ENCODE measurements at places on chromosomes 4 and X. TPM values are rescaled to one million over a fixed set of nuclear protein-coding genes. Genes with fewer than 3 reads are reported as not detected.

Gene PPARGC1A
- total RNA-seq: 1.4 TPM

Gene TEX13D
- total RNA-seq: not detected

Gene TMEM129
- 59.2 TPM for total RNA-seq

Gene GK
- 3.9 TPM for total RNA-seq

Gene PDE5A
- total RNA-seq: 2.5 TPM

Gene DCAF8L2
- total RNA-seq: not detected

Gene TCP11X1
- not detected for total RNA-seq

Gene NOX1
- not detected for total RNA-seq

Gene EDA2R
- total RNA-seq: 6.5 TPM

Gene SASH3
- total RNA-seq: not detected
